ENCODE measurements at places on chromosomes 16 and 17. TPM values are rescaled to one million over a fixed set of nuclear protein-coding genes. Genes with fewer than 3 reads are reported as not detected.

CBX2 gene
- not detected for total RNA-seq

GGA2 gene
- 35.8 TPM for total RNA-seq

TMEM114 gene
- total RNA-seq = not detected

TVP23A gene
- total RNA-seq = not detected

PERCC1 gene
- not detected for total RNA-seq

CTRL gene
- total RNA-seq = 1.6 TPM

SLC5A2 gene
- total RNA-seq = not detected

SLFN12 gene
- 34.8 TPM for total RNA-seq

PRPF8 gene
- total RNA-seq = 180 TPM

CLEC19A gene
- total RNA-seq = not detected

SNAI3 gene
- 0.75 TPM for total RNA-seq

C17orf58 gene
- total RNA-seq = 0.80 TPM

HCRT gene
- not detected for total RNA-seq

C17orf75 gene
- total RNA-seq = 5.2 TPM

TK1 gene
- 7.4 TPM for total RNA-seq

UTS2R gene
- total RNA-seq = not detected

MEIOB gene
- not detected for total RNA-seq

NPB gene
- 0.41 TPM for total RNA-seq

CES4A gene
- 24.7 TPM for total RNA-seq

TNK1 gene
- 110 TPM for total RNA-seq

DBNDD1 gene
- total RNA-seq = 33.7 TPM

APOH gene
- 0.55 TPM for total RNA-seq

ZACN gene
- total RNA-seq = 0.40 TPM

EME1 gene
- total RNA-seq = not detected

PRAC1 gene
- total RNA-seq = not detected

ANKS3 gene
- 14.9 TPM for total RNA-seq

LLGL2 gene
- total RNA-seq = 1,573 TPM

GSPT1 gene
- 69.9 TPM for total RNA-seq

Data from transverse colon (tissue), 4 donors.